ENCODE measurements at places on chromosomes 7 and 10. TPM values are rescaled to one million over a fixed set of nuclear protein-coding genes. Genes with fewer than 3 reads are reported as not detected.

DNA sequence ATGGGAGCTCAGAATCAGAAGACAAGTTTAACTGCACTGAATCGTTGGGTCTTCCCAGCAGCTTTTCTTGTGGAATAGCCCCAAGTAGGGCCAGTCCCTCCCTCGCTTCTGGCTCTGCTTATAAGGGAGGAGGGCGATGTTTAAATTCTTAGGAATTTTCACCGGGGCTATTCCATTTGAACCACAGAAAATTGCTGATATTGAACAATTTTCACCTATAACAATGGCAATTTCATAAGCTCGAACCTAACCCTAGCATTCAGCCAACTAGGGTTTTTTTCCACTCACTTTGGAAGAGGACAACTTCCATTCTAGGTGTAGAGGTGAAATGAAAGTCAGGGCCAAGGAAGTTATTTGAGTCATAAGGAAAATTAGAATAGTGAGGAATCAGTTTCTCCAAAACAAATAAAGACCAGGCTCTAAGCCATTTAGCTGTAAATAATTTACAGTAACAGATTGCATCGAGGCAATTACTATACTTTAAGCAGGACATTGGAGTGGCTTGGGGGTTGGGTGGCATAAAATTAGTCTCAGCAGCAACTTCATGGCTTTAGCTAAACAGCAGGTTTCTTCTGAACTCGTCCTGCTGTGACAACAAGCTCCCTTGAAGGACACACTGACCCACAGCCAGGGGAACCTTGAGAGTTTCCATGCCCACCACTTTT, 1.5 kb upstream of the ATP6V0A4 start:
- no peak for DNase-seq

- DNase-seq: no peak
These were observed 1.2 kb downstream of the TECPR1 start for GRCh38 chr7:98250789-98251188.

DNA sequence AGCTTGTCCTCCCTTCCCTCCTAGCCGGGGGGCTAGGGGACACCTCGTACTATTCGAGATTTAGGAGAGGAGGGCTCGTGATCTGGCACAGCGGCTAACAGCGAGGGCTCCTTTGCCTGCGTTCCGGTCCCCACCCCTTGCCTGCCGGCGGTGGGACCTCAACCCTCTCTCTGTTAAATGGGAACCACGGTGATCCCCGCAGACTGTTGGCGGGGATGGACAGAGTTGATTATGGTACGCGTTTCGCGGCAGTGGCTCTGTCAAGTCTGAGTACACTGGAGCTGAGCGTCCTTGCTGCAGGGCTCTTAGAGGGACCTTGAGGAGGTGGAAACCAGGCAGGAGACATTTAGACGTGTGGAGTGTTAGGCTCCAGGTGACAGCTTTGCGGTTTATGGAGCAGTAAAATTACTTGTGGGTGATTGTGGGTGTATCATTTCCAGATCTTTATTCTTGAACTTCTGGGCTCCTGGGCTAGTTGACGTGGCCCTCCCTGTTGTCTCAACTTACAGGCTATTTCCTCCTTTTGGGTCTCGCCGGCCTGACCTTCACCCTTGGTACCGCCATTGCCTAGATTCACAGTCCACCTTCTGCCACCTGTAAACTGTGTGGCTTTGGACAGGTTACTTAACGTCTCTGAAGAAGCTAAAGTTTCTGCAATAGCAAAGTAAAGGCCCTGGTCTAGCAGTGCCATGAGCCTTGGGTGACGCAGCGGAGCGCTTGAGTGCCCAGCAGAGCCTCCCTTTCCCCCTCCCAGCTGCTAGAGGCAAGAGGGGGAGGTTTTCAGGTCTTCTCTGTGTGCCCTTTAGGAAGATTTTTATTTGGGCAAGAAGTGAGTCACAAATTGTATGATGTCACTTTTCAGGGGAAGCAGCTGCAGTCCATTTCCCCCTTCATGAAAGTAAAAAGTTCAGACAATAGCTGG, 739 bp downstream of the CASP7 start:
- DNase-seq: no peak

- no peak for DNase-seq
These were observed 223.1 kb upstream of the GLI3 start for GRCh38 chr7:42460148-42460547.

ACTR3C gene
- total RNA-seq: 24.1 TPM

FKBP9 gene
- 113 TPM for total RNA-seq

PRPS1L1 gene
- total RNA-seq: not detected

ASZ1 gene
- total RNA-seq: not detected
